ENCODE measurements at places on chromosomes 11 and 22. TPM values are rescaled to one million over a fixed set of nuclear protein-coding genes. Genes with fewer than 3 reads are reported as not detected.

GRCh38 chr11:120529911-120530310 lies 18.4 kb downstream of the GRIK4 start:
- no peak overlapping the region for H3K27ac ChIP-seq
- no peak overlapping the region for H3K4me3 ChIP-seq
- no peaks in the 10 kb centered on the region for H3K36me3 ChIP-seq

- H3K27ac ChIP-seq: no peak overlapping the region
- DNase-seq: peak; percentile 34
- peaks cover 3% of the 10 kb centered on the region for H3K4me1 ChIP-seq
- H3K27me3 ChIP-seq: peaks cover 8% of the 10 kb centered on the region
- H3K36me3 ChIP-seq: no peaks in the 10 kb centered on the region
- no peak overlapping the region for H3K4me3 ChIP-seq
Observed at GRCh38 chr22:48418831-48419230, 1408.8 kb downstream of the BRD1 start.

- no peaks in the 10 kb centered on the region for H3K36me3 ChIP-seq
- no peak overlapping the region for H3K27ac ChIP-seq
- H3K4me3 ChIP-seq: no peak overlapping the region
- no peaks in the 10 kb centered on the region for H3K27me3 ChIP-seq
- peaks cover 12% of the 10 kb centered on the region for H3K4me1 ChIP-seq
- no peak for DNase-seq
Observed at GRCh38 chr11:128624269-128625175, 37.2 kb upstream of the ETS1 start.

DNA sequence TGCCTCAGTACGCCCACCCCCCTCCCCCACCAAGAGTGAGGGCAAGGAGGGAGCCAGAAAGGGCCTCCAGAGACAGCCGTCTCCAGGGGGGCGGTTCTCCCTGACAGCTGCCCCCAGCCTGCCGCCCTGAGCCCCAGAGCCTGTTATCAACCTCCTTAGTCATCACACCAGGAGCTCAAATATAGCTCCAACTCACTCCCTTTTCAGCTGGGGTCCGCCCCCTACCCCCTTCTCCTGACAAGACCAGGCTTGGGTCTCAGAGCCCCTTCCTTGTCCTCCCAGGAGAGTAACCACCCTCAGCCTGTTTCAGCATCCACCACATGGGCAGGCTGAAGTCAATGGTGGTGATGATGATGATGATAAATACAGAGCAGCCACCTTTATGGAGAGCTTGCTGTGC lies 2.5 kb upstream of the INPP5J start:
- H3K4me3 ChIP-seq: no peak overlapping the region
- H3K27me3 ChIP-seq: no peaks in the 10 kb centered on the region
- no peaks in the 10 kb centered on the region for H3K36me3 ChIP-seq

GRCh38 chr11:56764976-56765375 lies 16.5 kb upstream of the OR9G4 start:
- H3K4me3 ChIP-seq: no peak overlapping the region
- no peak for DNase-seq
- no peaks in the 10 kb centered on the region for H3K27me3 ChIP-seq
- H3K27ac ChIP-seq: no peak overlapping the region

The CRYBB3 gene
- not detected for total RNA-seq

The TXN2 gene
- total RNA-seq: 50.7 TPM

The OMP gene
- not detected for total RNA-seq
